ENCODE measurements at places on chromosomes 5 and 9.

- no peak for DNase-seq
These were observed 84.3 kb upstream of the GRHPR start for GRCh38 chr9:37338218-37338617.

- DNase-seq = no peak
These were observed 64.4 kb downstream of the NUDT12 start for GRCh38 chr5:103498211-103498610.

GRCh38 chr5:95284572-95285408 lies at the start of gene MCTP1:
TSS of gene MCTP1 (minus strand) at chr5:95285094.
- DNase-seq = peak; percentile 18

- no peak for DNase-seq
These were observed 71.8 kb upstream of the TNFAIP8 start for GRCh38 chr5:119284031-119284430.

DNA sequence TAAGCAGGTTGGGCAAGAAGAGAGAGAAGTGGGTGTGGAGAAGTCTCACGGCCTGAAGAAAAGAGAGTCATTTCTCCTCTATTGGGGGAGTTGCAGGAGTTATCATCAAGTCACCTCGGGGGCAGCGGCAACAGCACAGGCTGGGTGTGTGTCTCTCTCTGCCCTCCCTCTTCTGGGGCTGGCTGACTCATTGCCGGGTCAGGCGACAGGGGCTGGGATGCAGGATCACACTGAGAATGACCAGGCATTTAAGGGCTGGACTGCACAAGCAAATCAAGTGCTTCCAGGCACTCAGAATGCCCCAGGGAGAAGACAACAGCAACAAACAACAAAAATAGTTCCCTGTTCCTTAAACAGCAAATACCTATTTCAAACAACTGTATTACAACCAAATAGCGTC lies 6.3 kb upstream of the EQTN start:
- DNase-seq = peak; percentile 22

DNA sequence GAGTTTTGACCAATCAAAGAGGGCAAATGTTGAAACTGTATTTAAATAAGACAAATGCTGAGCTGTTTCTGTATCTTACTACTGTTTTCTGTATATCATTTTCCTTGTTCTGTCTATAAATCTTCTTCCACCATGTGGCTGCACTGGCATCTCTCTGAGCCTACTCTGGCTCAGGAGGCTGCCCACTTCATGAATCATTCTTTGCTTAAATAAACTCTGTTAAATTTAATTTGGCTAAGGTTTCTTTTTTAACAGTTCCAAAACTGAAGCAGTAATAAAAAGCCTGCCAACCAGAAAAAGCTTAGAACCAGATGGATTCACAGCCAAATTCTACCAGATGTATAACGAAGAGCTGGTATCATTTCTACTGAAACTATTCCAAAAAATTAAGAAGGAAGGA lies 40.2 kb upstream of the TAS2R1 start:
- DNase-seq = no peak
